HL-60 (cell line): ENCODE measurements at places on chromosomes 2 and 18.

DNA sequence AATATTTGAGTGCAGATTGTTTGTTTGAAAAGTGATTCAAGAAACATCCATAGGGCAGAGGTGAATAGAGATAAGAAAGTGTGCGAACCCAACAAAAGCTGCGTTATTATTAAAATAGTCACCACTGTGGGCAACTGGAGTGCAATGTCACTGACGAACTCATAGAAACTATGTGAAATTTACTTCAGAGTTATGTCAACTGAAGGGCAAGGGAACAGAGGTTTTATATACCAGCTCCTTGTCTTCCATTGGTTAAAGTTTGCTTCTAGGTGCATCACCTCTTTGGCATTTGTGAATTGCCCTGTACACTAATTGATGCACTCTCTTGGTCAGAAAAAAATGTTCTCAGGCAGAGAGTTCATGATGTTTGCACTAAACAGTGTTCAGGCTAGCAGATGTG, 110.5 kb upstream of the NYAP2 start:
- no peak for DNase-seq

DNA sequence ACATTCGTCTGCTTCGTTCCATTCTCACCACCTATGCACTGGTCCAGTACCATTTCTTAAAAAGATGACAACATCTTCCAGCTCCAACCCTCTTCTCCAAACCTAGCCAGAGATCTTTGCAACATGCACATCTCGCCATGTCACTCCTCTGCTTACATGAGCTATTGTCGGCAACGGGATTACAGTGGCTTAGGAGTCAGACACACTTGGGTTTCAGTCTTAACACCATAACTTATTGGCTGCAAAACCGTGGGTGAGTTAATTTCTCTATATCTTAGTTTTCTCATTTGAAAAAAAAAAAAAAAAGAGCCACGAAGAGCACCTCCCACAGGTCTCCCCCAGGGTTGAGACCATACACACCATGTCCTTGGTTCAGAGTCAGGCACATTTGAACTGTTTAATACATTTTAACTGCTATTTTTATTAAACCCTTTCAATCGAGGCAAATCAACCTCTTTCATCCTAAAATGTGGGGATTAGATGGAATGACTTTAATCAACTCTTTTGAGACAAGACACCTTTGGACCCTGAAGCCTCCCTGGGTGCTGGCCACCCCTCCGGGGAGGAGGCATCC, 889 bp downstream of the ANKRD29 start:
- no peak for DNase-seq

DNA sequence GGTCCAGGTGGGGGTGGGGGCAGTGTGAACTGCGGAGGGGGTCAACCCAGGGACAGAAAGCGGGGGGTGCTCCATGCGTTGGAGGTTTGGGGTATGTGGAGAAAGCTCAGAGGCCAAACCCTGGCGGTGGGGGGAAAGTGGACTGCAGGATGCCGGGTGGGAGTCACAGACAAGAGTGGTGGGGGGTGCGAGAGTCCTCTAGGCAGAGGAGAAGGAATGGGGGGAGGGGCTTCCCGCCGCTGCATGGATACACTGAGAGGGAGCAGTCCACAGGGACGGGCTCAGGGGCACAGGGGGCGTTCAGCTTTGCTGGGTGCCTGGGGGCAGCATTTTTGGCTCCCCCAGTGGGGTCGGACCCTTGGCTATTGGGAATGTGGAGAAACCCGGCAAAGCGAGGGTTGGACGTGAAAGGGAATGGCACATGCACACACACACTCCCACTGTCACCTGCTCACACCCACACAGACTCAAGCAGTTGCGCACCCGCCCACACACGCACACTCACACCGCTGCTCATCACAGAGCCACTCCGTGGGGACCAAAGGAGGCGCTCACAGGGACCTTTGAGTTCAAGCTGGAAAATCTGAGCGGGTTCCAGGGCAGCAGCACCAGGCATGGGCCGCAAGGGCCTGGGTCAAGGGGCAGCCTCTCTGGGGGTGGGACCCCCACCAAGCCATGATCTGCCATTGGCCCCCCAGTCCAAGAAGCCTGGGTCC, 7.7 kb downstream of the GBX2 start:
- no peak for DNase-seq

- no peak for DNase-seq
Measured at GRCh38 chr2:145744541-145745386, 1224.8 kb upstream of the ZEB2 start.

DNA sequence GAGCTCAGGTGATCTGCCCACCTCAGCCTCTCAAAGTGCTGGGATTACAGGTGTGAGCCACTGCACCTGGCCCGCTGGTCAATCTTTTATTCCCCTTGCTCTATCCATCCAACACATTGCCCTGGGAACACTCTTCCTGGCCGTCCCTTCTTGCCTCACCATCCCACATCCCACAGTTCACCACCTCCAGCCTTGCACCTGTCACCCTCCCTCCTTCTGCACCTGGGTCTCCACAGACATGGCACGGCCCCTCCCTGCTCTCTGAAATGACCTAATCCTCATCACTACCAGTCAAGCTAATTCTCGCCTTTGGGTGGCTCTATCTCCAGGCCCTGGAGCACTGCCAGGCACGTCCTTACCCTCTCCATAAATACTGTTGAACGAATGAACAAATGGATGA, 116.9 kb upstream of the TEX51 start:
- DNase-seq, result no peak

DNA sequence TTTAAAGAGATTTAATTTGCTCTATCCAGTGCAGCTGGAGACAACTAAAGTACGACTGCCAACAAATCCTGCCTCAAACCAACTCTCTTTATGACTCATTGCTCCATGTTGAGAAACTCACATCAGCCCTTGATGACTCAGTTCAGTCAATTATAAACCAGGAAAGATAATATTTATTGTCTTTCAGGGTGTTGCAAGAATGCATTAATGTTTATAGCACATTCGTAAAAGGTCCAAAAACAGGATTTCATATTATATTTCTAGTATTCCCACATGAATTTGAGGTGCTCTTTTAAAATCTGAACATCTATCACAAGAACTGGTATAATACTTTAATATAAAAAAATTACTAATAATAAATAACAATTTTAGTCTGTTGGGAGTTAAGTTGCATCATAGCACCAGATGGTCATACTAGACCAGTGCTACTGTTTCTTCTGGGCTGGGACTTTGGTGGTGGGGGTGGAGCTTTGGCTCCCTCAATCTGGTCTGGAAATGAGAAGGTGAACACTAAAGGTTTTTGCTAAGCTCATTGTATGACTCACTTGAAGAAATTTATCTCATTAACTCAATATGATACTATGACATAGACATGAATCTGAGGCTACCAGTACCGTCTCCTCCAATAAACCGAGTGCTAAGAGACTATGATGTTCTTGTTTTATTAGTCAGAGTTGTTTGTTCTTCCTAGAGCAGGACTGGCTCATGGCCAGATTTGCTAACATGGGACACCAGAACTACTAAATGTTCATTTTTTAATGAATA, 26.6 kb upstream of the MAP3K20 start:
- peak; percentile 48 for DNase-seq
